ENCODE measurements at places on chromosomes 7 and 10.

DNA sequence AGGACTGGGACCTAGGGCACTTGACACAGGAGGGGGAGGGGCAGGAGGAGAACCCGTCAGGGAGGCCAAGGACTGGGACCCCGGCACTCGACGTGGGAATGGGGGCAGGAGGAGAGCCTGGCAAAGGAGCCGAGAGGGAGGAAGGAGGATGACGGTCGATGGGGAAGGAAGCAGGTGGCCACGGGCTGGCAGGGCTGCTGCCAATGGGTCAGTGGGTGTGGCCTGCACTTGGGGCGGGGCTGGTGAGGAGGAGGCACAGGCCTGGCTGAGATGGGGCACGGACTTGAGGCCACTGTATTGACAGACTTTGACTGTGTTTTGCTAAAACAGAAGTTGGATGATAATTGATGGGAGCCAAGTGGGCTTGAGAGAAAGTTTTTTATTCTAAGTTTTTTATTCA lies 68.9 kb downstream of the RBM33 start:
- no peak for DNase-seq

DNA sequence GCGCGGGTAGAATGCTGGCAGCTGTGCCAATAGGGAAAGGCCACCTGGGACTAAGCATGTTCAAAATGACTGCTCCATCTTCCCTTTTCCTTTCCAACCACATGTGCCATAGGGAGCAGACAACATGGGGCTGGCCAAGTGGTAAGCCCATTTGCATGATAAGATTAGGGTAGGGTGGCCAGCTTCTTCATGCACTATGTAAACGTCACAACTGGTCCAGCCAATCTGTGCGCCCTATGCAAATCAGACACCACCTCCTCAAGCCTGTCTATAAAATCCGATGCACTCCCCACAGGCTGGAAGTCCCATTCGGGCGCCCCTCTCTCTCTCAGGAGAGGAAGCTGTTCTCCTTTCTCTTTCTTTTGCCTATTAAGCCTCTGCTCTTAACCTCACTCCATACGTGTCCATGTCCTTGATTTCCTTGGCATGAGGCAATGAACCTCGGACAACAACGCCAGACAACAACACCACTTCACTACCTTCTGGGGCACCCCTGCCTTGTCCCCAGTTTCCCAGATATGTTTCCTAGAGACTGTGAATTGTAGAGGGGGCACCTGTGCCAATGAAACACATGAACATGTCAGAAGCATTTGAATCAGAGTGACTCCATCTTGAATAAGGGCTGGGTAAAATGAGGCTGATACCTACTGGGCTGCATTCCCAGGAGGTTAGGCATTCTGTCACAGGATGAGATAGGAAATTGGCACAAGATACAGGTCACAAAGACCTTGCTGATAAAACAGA lies 19.1 kb upstream of the EXOC6 start:
- DNase-seq, result no peak

DNA sequence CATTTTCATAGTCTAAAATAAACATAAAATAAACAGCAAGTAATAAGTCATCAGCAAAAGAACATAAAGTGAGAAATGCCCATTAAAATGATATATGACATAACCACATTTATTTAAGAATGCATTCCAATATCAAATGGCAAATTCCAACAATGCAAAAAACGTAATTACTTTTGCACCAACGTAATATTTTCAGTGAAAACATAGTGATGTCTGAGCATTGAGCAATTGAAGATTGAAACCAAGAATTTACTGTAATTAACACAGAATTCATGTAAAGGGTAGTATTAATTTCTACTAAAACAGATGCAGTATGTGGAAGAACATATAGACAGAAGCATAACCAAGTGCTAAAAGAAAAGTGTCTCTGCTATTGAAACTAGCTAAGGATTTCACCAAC lies 123.0 kb upstream of the TNS3 start:
- no peak for DNase-seq

GRCh38 chr7:140557809-140558518 lies 78.7 kb upstream of the MKRN1 start:
- peak; percentile 18 for DNase-seq

- peak; percentile 74 for DNase-seq
These were observed 9.6 kb downstream of the PSD start for GRCh38 chr10:102408728-102409603.
